ENCODE measurements at places on chromosomes 4 and X.

DNA sequence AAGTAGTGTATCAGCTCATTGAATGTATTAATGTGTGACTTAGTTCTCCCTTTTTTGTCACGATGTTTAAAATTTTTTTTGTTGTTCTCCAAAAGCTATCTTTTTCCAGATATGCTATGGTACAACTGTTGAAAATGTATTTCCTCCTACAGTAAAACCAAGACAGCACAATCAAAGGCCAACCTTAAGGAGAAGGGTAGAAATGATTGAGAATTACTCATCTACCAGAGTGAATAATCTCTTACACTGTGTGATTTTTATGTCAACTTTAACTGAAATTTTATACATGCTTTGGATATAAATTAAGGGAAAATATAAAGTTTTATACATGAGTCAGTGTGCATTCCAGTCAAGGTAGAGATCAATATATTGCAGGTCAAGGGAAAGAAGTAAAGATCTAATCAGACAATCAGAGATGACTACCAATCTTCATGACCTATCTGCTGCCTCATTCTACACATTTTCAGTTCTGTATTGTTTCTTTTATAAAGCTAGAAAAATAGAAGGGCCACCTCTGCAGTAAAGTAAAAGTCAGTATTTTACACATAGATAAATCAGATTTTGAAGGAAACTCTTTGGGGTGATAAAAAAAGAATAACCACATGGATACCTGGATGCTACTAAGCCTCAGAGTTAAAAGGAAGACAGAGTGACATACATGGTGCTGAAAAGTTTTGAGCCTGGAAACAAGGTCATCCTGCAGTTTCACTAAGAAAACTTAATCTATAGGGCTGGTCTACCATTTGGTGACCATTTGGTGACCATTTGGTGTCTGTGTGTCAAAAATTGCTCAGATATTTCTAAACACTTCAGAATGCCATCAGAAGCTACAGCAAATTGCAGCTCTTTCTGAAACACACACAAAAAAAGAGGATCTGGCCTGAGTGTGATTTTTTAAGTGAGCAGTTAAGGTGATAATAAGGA, 1.6 kb downstream of the FAM13A start:
- no peak for DNase-seq

- no peak for DNase-seq
Measured at GRCh38 chrX:45632506-45632905, 431.8 kb upstream of the DIPK2B start.

GRCh38 chr4:113692809-113693411, 68.6 kb downstream of the CAMK2D start:
- no peak for DNase-seq

DNA sequence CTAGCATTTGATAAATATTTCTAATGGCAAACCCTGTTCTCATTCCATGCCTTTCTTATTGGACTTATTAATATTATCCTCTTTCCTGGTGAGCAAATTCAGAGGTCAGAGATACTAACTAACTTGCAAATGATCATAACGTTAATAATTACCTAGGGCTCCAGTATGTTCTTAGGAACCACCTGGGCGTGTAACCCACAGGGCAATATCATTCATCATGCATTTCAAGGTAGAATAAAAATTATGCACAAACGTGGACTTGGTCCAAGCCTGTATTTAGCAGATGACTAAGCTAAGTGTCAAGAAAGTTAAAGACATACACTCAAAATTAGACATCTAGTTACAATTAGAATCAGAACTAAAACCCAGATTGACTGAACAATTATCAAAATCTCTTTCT, 850.1 kb downstream of the TRIML1 start:
- DNase-seq, result no peak

GRCh38 chr4:85446141-85446861, 28.6 kb upstream of the ARHGAP24 start:
- DNase-seq, result no peak

GRCh38 chr4:83905952-83906351, 370.0 kb downstream of the GPAT3 start:
- DNase-seq, result peak; percentile 35

- no peak for DNase-seq
Measured at GRCh38 chr4:120921456-120922380, 808 bp downstream of the PRDM5 start.

DNA sequence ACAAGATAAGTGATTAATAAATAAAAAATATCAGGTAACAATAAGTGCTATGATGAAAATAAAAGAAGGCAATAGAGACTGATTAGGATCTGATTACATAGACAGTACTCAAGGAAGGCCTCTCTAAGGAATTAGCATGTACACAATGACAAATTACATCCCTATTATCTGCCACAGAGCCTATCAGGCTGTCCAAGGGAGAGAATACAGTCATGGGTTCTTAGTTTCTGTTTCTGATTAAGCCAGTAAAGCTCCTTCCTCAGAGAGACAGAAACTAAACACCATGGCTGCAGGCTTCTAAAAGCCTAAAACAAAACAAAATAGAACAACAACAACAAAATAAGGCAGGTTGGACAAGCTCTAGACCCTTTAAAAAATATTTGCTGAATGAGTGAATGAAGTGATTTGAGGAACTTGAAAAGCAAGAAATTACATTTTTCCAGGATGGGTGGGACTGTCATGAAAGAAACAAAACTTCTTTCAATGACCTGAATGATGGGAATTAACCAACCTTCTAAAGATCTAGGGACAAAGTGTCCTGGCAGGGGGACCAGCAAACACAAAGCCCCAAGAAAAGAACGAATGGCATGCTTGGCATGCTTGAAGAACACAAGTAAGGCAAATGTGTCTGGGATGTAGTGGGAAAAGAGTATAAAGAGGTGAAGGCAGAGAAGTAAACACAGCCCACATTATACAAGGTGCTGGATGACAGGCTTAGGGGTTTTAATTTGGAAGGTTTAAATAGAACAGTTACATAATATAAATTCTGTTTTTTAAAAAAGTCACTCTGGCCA, 44.1 kb downstream of the NAA11 start:
- peak; percentile 28 for DNase-seq

- no peak for DNase-seq
Measured at GRCh38 chr4:176778491-176778890, 14.2 kb downstream of the VEGFC start.

- no peak for DNase-seq
Measured at GRCh38 chr4:5989236-5990225, 28.7 kb downstream of the C4orf50 start.

- no peak for DNase-seq
Measured at GRCh38 chrX:95949588-95949987, 735.1 kb upstream of the DIAPH2 start.

DNA sequence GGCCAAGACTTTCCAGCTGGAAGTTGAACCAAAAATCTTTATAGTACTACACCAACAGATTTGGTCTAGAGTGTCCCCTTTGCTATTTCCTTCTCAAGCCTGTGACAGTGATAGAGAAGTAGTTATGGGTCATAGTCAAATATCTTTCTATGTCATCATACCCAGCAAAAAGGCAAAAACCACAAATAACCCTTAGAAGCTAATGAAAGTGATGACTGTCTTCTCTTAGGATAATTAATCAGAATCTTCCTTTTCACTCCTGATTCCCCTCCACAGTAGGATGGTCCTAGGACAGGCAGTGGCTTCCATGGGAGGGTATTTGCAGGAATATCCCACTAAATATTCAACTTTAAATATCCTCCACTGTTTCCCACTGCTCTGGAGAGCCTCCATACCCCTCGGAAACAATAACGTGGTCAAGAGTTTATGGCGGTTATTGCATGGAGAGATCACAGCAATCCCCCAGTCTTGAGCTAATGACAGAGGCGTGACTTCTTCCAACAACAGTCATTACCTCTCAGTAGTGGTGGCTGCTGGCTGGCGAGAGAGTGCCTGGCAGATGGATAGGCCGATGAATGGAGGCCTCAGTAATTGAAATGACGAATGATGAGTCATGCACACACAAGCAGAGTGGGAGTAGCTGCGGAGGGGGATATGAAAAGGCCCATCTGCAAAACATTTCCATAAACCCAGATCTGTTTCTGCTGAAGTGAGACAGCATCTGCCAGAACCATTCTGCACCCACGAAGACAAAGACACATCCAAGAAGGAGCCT, 154.9 kb downstream of the STK32B start:
- DNase-seq, result peak; percentile 39

- DNase-seq, result no peak
Measured at GRCh38 chr4:82890528-82890900, 439 bp downstream of the SEC31A start.

DNA sequence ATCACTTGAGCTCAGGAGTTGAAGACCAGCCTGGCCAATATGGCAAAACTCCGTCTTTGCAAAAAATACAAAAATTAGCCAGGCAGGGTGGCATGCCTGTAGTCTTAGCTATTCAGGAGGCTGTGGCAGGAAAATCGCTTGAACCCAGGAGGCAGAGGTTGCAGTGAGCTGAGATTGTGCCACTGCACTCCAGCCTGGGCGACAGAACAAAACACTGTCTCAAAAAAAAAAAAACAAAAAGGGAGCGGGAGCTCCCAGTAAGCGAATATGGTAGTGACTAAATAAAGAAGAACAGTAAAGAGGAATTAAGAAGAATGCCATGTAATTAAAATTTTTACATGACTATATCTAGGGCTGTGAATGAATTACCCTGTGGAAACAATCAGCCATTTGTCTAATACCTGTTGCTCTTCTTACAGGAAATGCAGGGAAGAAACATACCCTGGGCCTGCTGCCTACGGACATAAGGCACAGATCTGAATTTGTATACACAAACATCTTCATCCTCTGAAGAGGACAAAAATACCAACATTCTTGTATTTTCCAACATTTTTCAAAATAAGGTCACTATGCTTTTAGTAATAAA, 11.4 kb downstream of the WDFY3 start:
- no peak for DNase-seq

DNA sequence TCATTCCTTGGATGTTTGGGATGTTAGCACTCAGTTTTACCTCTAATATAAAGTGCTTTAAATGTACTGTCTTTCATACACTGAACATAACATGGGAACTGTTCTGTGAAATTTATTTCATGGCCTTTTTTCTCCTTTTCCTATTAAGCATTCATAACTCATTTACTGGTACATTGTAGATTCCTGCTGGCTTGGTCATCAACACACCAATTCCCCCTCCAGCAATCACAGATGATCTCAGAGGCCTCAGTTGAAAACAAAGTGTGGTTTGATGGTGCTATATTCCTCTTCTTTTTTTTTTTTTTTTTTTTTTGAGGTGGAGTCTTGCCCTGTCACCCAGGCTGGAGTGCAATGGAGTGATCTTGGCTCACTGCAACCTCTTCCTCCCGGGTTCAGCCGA, 61.9 kb upstream of the FAM47B start:
- no peak for DNase-seq

GRCh38 chr4:169015186-169015623, 5.2 kb upstream of the CBR4 start:
- DNase-seq, result no peak

DNA sequence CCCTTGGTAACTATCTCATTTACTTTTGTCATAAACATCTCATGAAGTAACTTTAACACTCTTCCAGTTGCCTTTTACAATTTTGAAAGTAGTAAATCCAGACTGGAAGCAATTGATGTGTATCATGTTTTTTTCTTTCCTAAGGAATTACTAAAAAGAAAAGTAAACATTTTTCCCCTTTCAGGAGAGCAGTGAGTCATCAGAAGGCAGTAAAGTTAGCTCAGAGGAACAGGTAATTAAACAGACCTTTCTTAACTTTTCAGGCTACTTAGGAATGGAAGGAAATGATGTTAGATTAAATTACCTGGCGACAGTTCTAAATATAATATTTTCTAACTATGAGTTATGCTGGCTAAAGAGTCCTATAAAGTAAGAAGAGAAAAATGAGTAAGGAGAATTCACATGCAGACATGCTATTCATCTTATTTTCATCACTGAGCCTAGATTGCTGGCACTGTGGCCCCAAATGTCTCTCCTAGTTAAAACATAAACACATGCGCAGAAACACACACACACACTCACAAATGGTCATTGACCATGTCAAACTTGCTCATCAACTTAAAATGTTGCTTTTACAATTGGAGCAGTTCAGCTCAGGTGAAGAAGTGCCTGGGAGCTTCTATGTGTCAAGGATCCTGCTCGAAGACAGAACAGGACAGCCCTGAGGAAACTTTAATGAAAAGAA, 9.3 kb downstream of the DMP1 start:
- no peak for DNase-seq

- DNase-seq, result no peak
Measured at GRCh38 chr4:184255871-184256642, 38.4 kb upstream of the ENPP6 start.

GRCh38 chr4:149973181-149973580, 105.1 kb upstream of the DCLK2 start:
- DNase-seq, result no peak

- no peak for DNase-seq
Measured at GRCh38 chr4:140095694-140096482, 58.1 kb downstream of the MAML3 start.

GRCh38 chr4:81604683-81605218, 133.0 kb upstream of the RASGEF1B start:
- DNase-seq, result no peak

GRCh38 chrX:119757979-119758730, at the start of gene SOWAHD:
Gene SOWAHD, plus strand, starts transcription at chrX:119758588. Its CDS starts 80 bp downstream, at chrX:119758668.
- no peak for DNase-seq

- no peak for DNase-seq
Measured at GRCh38 chr4:69707807-69708206, 52.6 kb downstream of the SULT1B1 start.

- DNase-seq, result no peak
Measured at GRCh38 chr4:140176735-140177134, 22.8 kb upstream of the MAML3 start.

DNA sequence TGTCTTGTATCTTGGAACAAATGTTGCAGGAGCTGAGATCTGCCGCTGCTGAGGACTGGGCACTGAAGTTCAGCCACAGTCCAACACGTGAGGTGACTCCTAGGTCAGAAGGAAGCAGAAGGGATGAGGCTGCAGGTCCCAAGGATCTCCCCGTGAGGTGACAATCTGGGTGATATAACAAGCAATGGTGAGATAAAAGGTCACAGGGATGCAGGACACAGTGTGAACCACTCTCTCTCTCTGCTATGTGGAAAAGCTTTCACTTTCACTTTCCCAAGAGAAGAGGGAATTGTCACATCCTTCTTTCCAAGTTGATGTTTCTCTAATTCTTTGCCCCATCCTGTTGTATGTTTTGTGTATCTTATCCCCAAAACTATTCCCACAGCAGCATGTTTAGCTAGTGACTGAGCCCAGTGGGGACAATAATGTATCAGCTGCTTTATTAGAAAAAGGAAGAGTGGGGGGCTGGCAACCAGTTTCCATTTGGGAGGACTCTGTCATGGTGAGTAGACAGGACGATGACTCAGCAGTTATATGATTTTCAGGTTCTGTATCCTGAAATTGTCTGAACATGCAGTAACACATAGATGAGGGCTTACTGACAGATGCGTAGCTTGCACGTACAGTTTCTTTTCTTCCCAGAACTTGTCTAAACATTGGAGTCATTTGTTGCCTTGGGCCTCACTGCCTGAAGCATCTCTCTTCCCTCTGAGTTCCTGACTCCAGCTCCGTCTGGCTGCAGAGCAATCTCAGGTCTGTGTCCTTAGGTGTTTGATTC, 1415.8 kb upstream of the TENM3 start:
- DNase-seq, result no peak

GRCh38 chrX:129808158-129808828, 28.5 kb downstream of the SASH3 start:
- no peak for DNase-seq

All from NT2/D1 (cell line).